ENCODE measurements at places on chromosomes 11 and 22.

DNA sequence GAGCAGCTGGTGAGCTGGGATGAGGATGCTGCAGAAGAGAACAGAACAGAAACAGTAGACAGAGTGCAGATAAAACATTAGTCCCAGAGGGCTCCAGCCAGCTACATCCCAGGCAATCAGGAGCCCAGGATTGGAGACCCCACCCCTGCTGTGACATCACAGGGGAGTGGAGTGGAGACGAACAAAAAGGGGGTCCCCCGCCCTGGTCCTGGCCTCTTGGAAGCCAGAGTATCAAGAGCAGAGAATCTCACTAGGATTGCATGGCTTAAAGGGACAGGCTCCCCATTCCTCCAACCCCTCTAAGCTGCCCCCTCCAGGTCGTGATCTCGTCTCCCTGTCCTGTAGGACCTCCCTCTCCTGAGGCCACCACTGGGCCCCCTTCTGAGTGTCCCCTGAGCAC, at the start of gene P2RX3:
P2RX3 (plus strand) TSS at position 211 of the 400 bp plus-strand sequence. CDS start 199 bp downstream, outside the sequence.
- no peak for DNase-seq

- DNase-seq = no peak
These were observed 38.2 kb upstream of the OR5AK2 start for GRCh38 chr11:56950510-56950909.

GRCh38 chr11:98616098-98616655, 404.6 kb upstream of the CNTN5 start:
- no peak for DNase-seq

DNA sequence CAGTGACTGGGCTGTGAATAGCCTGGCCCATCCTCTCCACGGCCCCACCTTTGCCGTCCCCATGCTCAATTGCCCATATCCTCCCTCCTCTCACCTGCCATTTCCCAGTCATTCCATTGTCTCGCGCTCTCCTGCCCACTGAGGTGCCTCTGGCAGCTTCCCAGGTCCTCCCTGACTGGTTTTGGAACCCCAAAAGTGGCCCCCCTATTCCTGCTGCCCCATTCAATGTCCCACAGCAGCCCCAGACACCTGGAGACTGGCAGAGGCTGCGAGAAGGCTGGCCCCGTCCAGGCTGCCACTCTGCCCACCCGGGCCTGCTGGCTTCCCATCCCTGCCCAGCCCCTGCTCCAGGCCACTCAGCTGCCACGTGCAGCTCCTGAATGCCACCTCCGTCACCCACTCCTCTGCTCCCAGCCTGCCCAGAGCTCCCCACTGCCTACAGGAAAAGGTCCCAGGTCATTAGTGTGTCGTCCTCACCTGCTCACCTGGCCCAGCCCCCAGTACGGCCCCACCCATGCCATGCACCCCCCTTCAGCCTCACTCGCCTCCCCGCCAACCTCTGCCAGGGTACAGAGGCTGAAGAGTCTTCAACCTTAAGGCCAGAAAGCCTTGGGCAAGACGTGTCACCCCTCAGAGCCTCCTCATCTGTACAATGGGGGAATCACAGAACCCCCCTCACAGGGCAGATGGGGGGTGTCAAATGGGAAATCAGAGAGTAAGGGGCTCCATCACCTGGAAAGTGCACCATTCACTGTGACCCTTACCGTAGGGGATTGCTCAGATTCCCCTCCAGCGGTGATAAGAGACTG, 37.5 kb downstream of the KCNJ4 start:
- DNase-seq = no peak

GRCh38 chr11:103317118-103317517, 207.9 kb downstream of the DYNC2H1 start:
- DNase-seq = no peak

DNA sequence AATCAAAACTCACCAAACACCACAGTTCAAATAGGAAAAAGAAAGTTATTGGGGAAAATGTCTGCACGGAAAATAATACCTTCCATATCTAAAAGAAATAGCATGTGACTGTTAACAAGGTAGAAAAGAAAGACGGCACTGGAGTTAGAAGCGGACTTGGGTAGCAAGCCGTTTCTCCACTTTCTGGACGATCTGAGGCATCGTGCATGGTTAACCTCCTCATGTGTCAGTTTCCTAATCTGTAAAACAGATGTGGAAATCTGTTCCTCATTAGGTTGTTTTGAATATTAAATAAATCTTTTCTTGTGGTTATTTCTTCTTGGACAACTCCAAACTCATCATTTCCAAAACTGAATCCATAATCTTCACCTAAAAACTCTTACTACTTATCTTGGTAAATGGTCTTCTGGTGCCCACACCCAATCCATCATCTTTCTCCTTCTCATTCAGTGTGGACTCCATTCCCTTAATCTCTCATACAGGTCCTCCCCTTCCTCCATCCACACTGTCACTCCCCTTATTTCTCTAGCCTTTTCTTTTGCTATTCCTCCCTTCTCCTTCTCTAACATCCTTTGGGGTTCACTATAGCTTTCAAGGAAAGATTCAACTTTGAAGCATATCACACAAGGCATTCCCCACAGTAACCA, 53.5 kb downstream of the VSIG10L2 start:
- DNase-seq = no peak

Data from NCI-H2107 (cell line).